M059J (cell line): ENCODE measurements at places on chromosomes 3 and 15. TPM values are rescaled to one million over a fixed set of nuclear protein-coding genes. Genes with fewer than 3 reads are reported as not detected.

DNA sequence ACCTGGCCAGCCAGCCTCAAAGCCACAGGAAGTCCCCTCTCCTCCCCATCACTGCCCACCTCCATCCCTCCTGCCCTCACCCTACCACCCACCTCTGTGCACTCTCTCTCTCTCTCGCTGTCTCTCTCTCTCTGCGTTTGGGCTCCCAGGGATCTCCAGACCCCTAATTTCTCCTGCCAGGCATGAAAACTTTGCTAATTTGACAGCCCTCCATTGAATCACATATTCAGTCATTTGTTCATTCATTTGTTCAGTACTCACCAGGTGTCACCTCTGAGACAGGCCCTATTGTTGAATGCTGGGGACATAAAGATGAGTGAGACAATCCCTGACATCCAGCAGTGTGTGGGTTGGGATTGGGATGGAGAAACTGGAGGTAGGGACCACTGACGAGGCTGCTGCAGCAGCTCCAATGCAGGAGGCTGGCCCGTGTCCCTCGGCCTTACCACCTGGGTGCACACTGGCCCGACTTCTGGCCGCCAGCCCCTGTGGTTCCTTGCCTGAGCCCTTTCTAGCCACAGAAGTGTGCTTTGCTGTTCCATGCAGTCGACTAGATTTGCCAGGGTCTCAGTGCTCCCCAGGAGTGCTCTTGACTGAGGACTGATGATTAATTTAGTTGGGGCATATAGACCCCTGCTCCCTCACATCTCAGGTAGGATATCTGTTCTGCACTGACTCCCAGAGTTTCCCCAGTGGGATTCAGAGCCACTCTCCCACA, 38.6 kb upstream of the TSEN2 start:
- DNase-seq: no peak

Gene HIGD2B
- 0.20 TPM in 1 of 2 replicates, not detected in the other for total RNA-seq

- DNase-seq: no peak
These were observed 551 bp downstream of the NCBP2 start for GRCh38 chr3:196941729-196942225.

Gene GALK2
- 29.4 and 46.4 TPM in 2 replicates for total RNA-seq

GRCh38 chr3:167575000-167575600, 78.6 kb downstream of the WDR49 start:
- DNase-seq: no peak

DNA sequence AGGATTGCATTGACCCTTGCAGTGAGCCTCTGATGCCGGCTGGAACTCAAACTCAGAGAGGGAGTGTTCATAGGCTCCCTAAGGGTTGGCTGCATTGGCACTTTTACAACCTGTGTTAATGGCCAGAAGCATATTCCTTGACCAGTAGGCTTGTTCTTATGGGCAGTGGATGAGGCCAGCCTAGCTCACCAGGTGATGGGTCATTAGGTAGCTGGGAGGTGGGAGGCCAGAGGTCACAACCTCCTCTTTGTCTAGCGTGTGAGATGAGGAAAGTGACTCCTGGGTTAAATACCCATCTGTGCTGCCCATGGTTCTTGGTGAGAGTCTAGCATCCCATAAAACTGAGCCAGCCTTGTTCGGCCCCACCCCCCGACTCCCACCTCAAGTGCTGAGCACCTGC, 275.7 kb upstream of the CTNNB1 start:
- DNase-seq: no peak

DNA sequence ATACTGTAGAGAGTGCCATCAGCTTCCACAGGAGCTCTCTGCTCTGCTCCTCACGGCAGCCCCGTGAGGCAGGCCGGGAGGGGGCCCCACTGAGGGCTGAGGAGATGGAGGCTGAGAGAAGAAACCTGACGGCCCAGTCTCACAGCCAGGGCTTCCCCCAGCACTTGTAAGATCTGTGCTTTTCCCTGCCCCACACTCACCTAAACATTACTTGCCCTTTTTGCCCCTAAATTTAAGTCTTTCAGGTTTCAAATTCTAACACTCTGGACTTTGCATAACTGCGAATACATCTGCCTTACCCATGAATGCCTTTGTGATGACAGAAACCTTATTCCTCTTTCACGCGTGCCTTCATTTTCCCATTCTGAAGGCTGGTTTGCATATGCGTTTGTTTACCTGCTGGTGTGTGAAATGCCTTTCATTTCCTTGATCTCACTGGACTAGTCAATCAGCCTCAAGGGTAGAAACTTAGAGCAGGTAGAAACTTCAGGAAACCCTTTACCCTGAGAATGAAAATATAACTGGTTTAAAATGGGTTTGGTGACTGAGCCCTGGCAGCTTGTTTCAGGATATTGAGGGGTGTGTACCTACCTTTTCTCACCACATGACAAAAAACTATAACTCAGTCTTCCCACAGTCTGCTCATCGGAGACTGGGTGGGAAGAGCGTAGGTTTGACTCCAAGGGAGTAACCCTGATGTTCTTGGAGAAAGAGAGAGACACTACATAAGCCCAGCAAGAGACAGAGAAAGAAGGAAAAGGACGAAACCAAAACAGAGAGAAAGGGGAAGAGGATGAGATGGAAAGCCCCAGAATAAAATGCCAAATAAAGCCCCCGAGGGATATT, 20.1 kb downstream of the SLC12A8 start:
- DNase-seq: no peak

GRCh38 chr3:192607798-192608197, 119.5 kb downstream of the FGF12 start:
- DNase-seq: no peak

Gene PLSCR2
- not detected in 2 replicates for total RNA-seq

DNA sequence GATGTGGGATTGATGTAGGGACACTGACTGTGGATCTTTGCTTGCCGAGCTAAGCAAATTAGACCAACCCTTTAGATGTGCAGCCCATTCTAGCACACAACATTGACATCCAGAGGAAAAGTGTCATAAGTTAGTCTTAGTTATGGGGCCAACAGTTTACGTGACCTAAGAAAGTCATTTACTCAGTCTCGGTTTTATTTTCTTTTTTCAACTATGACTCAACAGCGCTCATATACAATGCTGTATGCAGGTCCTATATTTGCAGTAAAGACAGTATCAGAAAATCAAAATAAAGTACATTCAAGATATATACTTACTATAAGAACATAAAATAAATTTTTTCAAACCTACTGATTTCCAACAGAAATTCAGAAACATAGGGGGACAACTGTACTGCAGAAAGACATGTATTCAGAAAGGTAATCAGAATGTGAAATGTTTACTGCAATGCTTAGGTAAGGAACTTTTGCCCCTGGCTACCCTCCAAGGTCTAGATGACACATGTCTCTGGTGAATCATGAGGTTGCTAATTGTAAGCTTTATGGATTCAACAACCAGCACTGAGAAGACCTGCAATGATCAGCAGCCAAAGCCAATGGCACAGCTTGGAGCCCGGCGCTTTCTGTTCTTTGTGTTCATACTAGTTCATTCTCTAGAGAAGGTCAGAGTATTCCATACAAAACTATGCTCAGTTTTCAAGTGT, 317.5 kb upstream of the CNTN6 start:
- peak; percentile 1 for DNase-seq

Gene NEK11
- total RNA-seq: 3.4 and 8.1 TPM in 2 replicates

GRCh38 chr3:137763594-137763938, 549 bp upstream of the SOX14 start:
- no peak for DNase-seq

DNA sequence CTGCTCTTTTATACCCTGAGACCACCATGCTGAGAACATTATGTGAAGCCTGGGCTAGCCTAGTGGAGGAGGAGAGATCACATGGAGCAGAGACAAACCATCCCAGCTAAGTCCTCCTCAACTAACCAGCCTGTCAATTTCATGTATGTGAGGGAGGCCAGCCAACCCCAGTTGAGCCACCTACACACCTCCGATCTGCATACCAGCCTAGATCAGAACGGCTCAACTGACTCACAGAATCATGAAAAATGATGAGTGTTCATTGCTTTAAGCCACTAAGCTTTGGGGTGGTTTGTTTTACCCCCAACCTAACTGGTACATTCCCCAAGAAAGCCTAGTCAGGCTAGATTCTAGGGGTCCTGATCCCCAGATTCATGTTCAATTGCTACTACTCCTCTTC, 19.4 kb upstream of the CA12 start:
- no peak for DNase-seq

Gene MYL3
- 2.6 TPM in 1 of 2 replicates, not detected in the other for total RNA-seq

DNA sequence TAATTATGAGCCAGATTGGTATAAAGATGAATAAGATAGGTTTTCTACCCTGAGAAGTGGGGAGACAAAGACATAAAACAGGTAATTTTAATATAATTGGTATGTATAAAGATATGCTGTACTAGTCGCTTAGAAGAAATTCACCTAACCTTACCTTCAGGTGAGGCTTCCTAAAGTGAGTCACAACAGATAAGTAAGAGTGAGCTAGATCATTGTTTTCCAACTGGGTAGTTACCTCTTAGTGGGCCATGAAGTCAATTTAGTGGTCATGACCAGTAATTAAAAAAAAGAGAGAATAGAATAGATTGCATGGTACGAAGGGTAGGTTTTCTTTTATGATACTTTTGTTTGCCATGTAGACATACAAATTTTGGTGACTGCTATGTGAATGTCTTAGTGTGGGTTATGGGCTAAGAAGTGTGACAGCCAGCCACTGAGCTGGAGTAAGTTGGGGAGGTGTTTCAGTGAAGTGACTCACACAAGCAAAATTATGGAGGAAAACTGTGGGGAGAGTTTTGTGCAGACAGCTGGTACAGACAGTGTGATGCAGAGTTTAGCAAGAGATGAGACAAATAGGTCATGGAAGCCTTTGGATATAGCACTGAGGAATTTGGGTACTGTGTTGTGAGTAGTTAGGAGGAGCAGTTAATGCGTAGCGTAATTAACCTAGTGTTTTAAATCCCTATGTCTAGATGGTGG, 8.2 kb downstream of the TRNT1 start:
- no peak for DNase-seq

- DNase-seq: peak; percentile 70
These were observed 7.4 kb upstream of the SH3BP5 start for GRCh38 chr3:15339786-15340215.
